NK-92 treated with Interleukin-12 subunit alpha and Interleukin-12 subunit beta, amount 100 ng/mL, for 24 hours (cell line): ENCODE measurements at places on chromosomes 3 and 15.

- DNase-seq, result no peak
These were observed at the start of gene HCN4 for GRCh38 chr15:73368301-73369136. HCN4 (minus strand) TSS chr15:73368958; CDS start chr15:73368270, 688 bp downstream.

GRCh38 chr3:157263027-157263426, 103.1 kb upstream of the CCNL1 start:
- no peak for DNase-seq

DNA sequence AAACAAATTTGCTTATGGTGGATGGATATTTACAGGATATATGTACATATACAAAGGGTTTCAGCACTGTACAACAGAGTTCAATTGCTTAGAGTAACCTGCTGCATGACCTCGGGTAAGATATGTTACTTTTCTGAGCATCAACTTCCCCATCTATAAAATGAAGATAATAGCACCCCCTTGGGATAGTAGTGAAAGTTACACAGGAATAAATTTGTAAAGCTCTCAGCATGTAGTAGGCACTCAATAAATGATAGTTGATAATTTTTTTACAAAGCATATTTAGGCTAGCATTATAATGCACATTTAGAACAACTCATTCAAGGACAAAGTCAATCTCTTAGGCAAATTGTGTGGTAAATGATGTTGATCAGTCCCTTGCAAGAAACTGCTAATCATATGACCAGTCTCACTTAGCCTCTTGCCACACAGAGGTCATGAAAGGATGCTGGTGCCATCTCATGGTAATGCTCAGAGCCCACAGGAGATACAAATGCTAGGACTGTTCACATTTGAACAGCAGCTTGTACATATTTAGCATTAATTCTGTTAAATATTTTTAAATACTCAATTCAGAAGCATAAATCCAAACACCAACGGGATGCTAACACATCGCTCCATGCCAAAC, 123.9 kb downstream of the MAGI1 start:
- no peak for DNase-seq

DNA sequence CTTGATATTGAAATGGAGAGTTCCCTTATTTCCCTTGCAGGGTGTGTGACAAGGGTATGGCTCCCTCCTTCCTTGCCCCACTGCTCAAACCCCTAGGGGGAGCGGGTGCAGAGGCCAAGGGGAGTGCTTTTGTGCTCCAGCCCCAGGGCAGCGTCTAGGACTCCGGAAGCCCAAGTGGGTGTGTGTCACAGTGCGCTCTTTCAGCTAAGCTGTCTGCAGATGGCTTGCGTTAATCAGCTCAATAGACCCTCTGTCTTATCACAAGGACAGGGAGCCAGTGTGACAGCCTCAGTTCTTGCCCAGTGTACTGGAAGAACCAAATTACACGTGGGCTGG, 523.6 kb upstream of the LMCD1 start:
- DNase-seq, result no peak

GRCh38 chr3:52507359-52507758, 12.2 kb downstream of the STAB1 start:
- DNase-seq, result no peak

DNA sequence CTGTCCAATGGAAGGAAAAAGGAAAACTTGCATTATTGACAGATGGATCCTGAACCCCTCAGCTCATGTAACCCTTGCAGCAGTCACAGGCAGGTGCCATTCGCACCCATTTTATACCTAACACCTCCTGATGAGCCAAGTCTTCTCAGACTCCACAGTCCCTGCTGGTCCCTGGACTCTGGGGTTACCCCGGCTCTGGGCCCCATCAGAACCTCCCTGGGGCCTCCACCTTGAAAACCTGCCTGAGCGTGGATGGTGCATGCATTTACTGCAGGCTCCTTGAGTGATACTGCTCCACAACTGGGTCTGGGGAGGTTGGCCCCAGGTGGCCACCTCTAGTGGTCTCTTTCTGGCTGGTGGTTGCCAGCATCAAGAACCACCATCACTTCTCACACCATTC, 15.9 kb upstream of the DOCK3 start:
- no peak for DNase-seq
